ENCODE measurements at places on chromosomes 7 and 10.

- no peaks in the 10 kb centered on the region for H3K27me3 ChIP-seq
- no peak overlapping the region for H3K27ac ChIP-seq
- H3K4me3 ChIP-seq, result no peak overlapping the region
- peaks cover 12% of the 10 kb centered on the region for H3K4me1 ChIP-seq
- DNase-seq, result no peak
- H3K36me3 ChIP-seq, result no peaks in the 10 kb centered on the region
Observed at GRCh38 chr7:133059263-133059662, 22.6 kb downstream of the CHCHD3 start.

DNA sequence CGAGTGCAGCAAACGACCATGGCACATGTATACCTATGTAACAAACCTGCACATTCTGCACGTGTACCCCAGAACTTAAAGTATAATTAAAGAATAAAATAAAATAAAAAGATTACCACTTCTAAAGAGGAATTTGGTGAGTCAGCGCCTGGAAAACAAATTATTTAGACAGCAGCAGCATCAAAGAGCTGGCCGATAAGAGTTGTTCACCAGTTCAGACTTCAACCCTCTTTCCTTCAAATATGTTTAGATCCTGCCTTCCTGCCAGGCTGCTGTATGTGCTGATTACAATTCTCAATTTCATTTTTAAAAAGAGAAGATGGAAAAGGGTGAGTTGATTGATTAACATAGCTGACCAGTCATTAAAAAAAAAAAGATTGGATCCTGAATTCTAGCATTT is 672.0 kb upstream of the NRP1 start:
- DNase-seq, result no peak
- H3K27me3 ChIP-seq, result no peaks in the 10 kb centered on the region
- H3K4me1 ChIP-seq, result no peaks in the 10 kb centered on the region
- no peak overlapping the region for H3K27ac ChIP-seq

- H3K4me1 ChIP-seq, result peaks cover 9% of the 10 kb centered on the region
- no peak for DNase-seq
- no peak overlapping the region for H3K27ac ChIP-seq
- H3K27me3 ChIP-seq, result no peaks in the 10 kb centered on the region
Observed at GRCh38 chr10:88076027-88076880, 212.8 kb downstream of the PTEN start.

DNA sequence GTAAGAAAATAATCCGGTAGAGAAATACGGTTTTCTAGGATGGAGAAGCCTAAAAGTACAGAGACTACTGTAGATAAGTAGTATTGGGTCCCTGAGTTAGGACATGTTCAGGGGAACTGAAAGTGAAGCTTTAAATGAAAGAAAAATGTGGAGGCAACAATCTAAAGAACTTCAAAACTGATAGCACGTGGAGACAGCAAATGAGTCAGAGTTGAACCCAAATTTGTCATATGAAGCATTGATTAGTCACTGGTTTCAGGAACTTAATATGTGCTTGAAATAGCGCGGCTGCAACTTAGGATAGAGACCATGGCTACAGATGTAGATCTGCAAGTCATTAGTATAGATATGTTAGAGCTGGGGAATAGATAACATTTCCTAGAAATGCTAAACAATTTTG is 1138.6 kb upstream of the SORCS1 start:
- H3K27ac ChIP-seq, result no peak overlapping the region
- H3K27me3 ChIP-seq, result no peaks in the 10 kb centered on the region
- no peaks in the 10 kb centered on the region for H3K4me1 ChIP-seq

DNA sequence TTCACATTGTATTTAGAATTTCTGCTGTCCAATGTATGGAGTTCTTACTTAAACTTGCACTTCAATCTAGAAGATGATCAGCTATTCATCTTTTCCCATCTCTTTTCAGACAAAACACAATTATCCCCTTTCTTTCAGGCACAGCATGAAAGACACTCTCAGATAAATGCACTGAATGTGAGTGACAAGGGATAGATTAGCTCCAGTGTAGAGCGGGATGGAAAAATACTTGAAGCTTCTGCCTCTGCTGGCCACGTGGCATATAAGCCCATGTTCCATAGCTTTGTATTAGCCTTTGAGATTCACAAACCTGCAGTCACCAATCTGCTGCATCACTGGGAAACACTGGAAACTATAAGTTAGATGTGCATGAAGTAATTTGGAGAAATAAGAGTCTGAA is 162.2 kb upstream of the FAM3C start:
- H3K27me3 ChIP-seq, result no peaks in the 10 kb centered on the region
- H3K4me1 ChIP-seq, result no peaks in the 10 kb centered on the region
- no peaks in the 10 kb centered on the region for H3K36me3 ChIP-seq
- no peak overlapping the region for H3K27ac ChIP-seq
- DNase-seq, result no peak
